RPMI7951 (cell line): ENCODE measurements at places on chromosomes 5 and 9.

GRCh38 chr9:120436983-120437475 is 142.9 kb downstream of the CDK5RAP2 start:
- peak; percentile 94 for DNase-seq

DNA sequence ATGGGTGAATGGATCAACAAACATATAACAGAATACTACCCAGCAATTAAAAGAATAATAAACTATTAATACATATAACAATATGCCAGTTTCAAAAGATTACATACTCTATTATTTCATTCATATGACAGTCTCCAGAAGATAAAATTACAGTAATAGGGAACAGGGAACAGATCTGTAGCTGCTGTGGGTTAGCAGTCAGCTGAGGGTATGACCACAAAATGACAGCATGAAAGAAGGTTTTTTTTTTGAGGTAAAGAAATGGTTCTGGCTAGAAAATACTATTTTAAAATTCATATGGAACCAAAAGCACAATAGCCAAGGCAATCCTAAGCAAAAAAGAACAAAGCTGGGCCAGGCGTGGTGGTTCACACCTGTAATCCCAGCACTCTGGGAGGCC is 73.0 kb upstream of the NR5A1 start:
- no peak for DNase-seq

- DNase-seq, result no peak
Observed at GRCh38 chr5:136594416-136594815, 229.1 kb upstream of the TRPC7 start.

GRCh38 chr9:70479880-70480291 is 65.4 kb upstream of the KLF9 start:
- peak; percentile 53 for DNase-seq

DNA sequence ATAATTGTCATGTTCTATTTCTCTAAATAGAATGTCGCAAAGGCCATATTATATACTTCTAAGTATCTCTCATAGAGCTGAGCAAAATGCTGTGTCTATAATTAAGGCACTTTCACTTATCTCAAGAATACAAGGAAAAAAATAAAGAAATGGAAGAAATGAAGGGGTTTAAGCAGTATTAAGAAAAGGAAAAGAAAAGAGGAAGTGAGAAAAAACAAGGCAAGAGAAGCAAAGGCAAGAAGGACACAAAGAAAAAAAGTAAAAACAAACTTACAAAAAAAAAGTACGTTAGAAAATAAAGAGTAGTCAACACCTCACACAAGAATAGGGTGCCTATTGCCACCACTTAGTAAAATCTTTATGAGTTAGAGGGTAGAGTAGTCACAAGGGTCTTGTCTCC is 506.2 kb downstream of the GABRG2 start:
- DNase-seq, result no peak

GRCh38 chr5:75048457-75048953 is 3.9 kb downstream of the GCNT4 start:
- peak; percentile 17 for DNase-seq

- no peak for DNase-seq
Observed at GRCh38 chr5:95863383-95863757, 40.8 kb upstream of the GLRX start.

DNA sequence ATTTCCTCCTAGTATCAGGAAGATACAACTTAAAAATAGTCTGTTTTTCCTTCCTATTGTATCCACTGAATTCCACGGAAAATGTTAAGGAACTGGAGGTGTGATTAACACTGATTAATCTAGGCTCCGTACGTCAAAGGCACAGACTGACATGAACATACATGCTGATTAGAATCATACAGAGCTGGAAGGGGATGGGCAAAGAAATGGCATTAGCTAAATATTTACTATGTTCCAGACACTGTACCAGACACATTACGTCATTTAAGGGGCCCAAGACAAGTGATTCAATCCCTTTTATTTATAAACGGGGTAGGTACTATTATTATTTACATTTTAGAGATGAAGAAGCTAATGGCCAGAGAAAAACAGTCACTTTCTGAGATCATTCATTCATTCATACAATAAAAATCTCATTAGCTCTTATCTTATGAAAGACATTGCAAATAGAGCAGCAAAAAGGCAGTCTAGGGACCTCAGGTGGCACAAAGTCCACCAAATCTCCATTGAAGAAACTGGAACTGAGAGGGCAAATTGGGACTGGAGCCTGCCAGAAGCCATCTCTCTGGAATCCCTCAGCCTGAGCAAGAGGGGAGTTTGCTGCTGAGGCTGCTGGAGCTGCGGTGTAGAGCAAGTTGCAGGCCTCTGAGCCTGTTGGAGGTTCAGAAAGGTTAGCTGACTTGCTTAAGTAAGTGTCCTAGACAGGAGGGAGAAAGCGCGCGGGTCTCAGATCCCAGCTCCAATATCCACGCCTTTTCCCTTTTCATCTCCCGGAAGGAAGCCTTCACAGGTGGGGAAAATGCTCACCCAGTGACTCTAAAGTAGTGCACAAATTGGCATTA is 1.6 kb upstream of the TGFBR1 start:
- no peak for DNase-seq

GRCh38 chr9:116924462-116925110 is 237.5 kb downstream of the TRIM32 start:
- no peak for DNase-seq

DNA sequence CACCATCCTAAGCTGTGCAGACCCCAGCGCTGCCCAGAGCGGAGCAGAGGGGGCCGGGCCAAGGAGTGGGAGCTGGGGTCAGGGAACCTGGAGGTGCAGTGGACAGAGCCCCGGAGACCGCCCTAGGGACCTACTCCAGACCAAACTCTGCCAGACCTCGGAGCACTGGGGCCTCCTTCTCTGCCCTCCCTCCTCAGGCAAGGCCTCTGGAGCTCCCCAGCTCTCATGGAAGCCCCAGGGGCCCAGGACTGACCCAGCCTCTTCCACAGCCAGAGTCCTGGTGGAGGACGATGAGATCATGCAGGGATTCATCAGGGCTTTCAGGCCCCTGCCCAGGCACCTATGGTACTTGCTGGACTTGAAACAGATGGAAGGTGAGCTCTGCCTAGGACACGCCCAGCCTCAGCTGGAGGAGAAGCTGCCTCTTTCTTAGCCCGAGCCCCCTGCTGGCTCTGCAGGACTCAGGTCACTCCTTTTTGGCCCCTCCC is 3.6 kb downstream of the PAEP start:
- DNase-seq, result no peak

GRCh38 chr9:125843646-125844045 is 96.5 kb downstream of the PBX3 start:
- DNase-seq, result no peak

- no peak for DNase-seq
Observed at GRCh38 chr5:67196537-67197059, at the start of gene CD180. Gene CD180 (minus strand): TSS chr5:67196799. CDS start chr5:67196641, 158 bp downstream.

DNA sequence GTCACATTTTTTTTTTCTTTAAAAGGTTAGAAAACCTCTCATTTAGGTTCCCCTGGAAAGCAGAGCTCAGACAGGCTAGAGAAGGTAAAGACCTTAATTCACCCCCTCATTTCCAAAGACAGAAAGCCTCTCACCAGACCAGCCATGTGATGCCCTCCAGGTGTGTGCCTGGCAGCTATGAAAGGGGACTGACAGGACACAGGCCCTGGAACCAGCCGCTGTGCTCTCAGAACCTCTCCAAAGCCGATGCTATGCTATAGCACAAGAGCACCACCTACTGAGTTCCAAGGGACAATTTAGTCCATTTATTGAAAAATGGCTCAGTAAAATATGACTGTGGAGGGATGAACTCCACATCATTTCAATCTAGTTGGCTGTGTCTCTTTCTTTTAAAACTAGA is 48.8 kb downstream of the FANCC start:
- DNase-seq, result peak; percentile 16

DNA sequence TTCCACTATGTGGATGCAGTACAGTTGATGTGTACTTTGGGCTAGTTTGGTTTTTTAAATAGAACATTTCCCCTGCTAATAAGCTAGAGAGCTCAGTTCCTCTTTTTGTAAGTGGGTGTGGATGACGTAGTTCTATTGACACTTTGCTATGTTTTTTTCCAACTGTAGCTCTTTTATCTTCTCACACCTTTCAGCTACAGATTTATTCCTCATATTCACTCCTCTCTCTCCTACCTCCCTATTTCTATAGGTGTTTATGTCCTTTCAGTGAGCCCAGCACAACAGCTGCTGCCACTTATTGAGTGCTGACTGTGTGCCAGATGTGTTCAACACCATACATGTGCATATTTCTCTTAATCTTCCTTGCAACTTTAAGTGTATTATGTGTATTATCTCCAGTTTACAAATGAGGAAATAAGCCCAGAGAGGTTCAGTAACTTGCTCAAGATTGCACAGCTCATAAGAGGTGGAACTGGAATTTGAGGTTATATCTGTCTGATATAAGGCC is 215.7 kb downstream of the SEMA6A start:
- no peak for DNase-seq

GRCh38 chr5:90981821-90982220 is 401.3 kb downstream of the ARRDC3 start:
- no peak for DNase-seq

DNA sequence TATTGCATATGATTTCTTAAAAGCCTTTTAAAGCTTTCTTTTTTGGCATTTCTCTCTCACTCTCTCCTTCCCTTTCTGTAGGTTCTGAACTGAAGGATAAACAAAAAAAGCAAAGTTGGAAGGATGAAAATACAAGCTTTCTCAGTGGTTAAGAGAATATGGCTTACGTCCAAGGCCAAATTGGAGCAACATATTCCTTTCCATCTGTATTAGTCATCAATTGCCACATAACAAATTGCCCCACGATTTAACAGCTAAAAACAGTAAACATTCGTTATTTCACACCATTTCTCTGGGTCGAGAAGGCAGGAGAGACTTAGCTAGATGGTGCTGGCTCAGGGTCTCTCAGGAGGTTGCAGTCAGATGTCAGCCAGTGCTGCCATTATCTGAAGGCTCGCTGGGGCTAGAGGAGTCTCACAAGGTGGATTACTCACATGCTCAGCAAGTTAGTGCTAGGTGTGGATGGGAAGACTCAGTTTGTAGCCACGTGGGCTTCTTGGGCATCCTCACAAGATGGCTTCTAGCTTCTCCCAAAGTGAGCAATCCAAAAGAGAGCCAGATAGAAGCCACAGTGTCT is 2.0 kb upstream of the ROR2 start:
- DNase-seq, result no peak

DNA sequence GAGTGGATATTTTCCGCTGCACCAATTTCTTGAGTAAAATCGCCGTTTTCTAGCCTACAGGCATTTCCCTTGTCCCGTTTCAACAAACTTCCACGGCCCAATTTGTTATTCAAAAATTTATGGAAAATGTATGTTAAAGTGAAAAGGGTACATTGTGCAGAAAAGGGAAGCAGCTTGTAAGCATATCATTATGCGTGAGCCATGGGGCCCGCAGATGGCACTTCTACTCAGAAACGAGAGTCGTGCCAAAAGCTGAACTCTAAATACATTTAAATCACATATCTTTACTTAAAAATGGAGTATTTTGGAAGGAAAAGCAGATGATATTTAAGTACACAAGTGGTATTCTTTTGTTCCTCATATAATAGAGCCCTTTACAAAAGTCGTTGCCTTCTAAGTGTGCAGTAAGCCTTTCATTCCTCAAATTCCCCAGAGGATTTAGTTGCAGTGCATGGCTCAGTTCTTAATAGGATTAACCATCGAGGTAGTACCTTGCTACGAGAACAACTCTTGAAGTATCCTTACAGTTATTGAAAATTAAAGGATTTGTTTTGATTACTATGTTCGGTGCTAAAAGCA is 1227.2 kb upstream of the WWC1 start:
- DNase-seq, result no peak
